DND-41 (cell line): ENCODE measurements at places on chromosomes 16 and 17.

DNA sequence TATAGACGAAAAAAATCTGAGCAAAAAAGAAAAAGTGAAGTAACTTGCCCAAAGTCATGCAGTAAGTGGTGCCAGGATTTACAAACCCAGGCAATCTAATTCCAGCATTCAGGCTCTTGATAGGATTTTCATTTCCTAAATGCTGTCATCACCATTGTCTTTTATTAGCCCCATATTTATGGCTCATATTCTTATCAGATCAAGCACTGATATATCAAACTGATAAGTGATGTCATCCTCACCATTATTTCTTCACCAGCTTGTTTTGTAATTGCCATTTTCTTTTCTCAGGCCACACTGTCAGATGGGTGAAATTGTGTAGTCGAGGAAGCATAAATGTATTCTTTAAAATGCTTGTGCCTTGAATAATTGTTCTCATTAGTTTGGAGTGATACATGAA is 1.3 kb downstream of the RAD51C start:
- no peak for DNase-seq

- no peak for DNase-seq
Observed at GRCh38 chr17:73093286-73093685, 798 bp upstream of the SLC39A11 start.

DNA sequence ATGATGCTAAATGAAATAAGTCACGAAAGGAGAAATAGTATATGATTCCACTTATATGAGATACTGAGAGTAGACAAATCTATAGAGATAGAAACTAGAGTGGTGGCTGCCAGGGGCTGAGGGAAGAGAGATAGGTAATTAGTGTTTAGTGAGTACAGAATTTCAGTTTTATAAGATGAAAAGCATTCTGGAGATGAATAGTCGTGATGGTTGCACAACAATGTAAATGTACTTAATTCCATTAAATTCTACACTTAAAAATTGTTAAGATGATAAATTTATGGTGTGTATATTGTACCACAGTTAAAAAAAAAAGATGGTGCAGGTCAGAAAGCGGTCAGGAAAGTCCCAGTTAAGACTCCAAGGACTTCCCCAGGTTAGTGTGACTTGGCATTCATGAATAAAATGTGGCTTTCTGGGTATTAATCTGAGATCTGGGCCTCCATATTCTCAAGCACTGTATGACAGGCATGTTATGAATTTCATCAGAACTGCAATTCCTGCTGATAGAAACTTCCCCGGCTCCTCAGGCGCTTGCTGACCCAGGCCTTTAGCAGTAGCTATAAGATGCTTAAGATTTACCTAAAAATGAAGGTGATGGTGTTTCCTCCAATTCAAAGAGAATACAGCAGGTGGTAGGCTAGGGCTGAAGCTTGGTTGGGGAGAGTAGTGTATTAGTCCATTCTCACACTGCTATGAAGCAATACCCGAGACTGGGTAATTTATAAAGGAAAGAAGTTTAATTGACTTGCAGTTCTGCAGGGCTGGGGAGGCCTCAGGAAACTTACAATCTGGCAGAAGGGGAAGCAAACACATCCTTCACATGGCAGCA is 115.3 kb upstream of the SOX9 start:
- DNase-seq: no peak

DNA sequence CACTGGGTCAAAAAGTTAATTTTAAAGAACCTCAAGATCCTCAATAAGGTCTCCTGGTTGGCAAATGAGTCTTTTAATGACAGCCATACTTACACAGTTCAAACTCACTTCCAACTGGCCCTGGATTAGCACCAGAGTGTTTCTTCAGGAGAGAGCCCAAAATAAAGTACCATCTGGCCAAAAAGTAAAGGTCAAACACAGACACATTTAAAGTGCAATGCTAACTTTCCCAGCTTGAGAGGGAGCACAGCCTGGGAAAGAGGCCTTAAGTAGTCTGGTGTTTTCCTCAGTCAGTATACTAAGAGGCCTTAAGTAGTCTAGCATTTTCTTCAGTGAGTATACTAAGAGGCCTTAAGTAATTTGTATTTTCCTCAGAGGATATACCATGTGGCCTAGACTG is 46.6 kb upstream of the ERN1 start:
- no peak for DNase-seq

DNA sequence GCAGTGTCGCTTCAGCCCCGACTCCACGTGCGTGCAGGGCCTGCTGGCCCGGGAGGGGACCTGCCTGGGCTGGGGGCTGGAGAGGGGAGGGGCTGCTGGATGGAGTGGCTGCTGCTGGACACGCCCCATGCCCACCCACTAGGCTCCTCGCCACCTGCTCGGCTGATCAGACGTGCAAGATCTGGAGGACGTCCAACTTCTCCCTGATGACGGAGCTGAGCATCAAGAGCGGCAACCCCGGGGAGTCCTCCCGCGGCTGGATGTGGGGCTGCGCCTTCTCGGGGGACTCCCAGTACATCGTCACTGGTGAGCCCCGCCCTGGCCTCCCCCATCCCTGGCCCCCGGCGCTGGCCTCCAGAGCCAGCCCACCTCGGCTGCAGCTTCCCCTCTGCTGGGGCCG is 2.4 kb downstream of the BRICD5 start:
- DNase-seq: no peak

- DNase-seq: no peak
Observed at GRCh38 chr17:67912088-67912487, 84.2 kb downstream of the C17orf58 start.

DNA sequence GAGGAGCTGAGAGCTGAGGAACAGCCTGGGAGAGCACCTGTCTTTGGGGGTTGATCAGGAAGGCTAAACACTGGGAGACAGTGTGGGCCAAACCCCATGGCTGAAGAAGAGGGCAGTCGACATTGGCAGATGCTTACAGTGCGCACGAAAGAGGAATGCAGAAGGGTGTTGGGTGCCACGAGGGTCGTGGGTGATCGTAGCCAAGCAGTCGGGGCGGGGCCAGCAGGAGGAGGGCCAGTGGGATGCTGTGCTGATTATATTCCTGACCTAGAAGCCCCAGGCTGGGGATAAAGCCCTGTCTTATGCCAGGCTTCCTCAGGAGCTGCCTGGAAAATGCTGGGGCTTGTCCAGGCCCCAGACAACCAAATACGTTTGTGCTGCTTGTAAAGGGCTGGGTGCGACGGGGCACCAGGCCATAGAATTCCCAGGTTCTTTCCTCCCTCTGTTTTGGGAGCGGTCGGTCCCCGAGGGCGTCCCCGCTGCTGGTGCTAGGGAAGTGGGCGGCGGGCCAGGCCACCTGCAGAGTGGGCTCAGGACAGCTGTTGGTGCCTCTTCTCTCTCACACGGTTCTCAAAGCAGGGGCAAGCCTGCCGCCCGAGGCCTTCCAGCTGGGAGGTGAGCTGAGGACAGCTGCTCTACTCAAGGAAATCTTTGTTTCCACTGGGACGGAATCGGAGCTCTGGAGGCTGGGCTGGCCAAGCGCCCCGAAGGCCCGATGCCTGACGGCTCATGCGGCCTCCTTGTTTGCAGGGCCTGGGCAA is 10.0 kb downstream of the C1QTNF1 start:
- DNase-seq: no peak

- DNase-seq: no peak
Observed at GRCh38 chr17:56152874-56153602, at the start of gene ANKFN1. ANKFN1 (plus strand) TSS chr17:56153475; CDS start chr17:56212668, 59,193 bp downstream.

GRCh38 chr16:10992112-10992511 is 47.7 kb downstream of the CLEC16A start:
- no peak for DNase-seq

DNA sequence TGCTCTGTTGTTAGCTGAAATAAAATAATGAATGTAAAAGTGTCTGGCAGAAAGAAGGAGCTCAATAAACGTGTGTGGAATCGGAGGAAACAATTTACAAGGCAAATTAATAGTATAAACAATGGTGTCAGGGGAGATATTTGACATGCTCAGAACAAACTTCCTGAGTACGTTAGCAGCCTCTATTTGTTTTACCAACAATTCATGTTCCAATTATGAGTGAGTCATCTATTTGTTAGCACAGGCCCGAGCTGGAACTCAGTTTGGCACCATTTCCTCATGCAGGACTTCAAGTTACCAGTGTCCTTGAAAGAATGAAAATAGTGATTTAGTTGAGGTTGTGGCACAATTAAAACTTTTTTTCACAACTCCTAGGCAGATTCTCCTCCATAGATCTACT is 9.1 kb downstream of the ASIC2 start:
- DNase-seq: no peak

DNA sequence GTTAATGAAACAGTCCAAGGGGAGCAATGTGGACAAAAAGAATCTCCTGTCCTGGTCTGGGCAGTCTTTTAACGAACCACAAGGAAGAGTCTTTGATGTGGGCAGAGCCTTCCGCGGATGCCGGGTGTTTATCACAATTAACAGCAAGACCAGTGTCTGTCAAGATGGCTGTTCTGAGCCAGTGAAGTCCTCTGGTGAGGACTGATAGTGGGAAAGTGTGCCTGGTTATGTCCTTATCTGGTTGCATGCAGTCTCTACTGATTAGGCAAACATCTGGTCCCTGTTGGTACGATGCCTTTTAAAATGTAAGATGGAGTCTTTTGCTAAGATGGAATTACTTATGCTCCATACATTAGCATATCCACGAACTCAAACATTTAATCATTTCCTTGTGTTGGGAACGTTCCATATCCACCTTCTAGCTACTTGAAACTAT is 88.5 kb downstream of the ZNF18 start:
- no peak for DNase-seq

DNA sequence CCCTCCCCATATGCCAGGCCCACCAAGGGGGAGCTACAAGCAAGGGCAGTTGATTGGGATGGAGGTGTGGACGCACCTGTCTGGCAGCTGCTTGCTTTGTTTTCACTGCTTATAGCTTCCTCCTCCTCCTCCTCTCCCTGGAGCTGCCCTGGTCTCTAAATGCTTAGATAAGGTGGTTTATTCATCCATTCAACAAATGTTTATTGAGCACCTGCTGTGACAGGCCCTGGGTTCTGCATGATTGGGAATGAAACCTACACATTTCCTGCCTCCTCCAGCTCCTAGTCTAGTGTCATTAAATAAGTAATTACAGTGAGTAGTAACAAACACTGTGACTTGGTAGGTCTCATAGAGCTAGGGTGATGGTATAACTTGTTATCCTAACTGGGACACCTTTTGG is 17.4 kb upstream of the MAP3K14 start:
- DNase-seq: no peak

GRCh38 chr16:29680180-29680598 is 1.2 kb downstream of the QPRT start:
- no peak for DNase-seq

DNA sequence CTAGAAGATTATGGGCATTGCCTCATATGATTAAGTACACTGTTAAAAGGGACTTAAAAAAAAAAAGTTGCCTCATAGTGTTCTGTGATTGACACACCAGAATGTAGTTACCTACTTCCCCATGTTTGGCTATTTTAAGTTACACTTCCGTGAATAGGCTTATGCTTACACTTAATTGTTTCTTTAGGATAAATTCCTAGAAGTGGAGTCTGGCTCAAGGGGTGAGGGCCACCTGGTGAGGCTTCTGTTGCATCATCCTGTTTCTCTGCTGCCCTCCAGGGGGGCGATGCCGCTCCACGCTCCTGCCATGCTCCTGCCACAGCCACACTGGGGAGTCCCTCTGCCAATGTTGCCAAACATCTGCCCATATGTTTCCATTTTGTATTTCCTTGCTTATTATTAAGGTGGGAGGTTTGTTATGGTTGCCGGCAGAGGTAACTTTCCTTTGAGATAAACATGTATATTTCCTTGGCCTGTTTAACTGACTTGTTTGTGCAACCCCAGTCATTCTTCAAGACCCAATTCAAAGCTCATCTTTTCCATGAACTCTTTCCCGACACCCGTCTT is 73.1 kb downstream of the KSR1 start:
- peak; percentile 67 for DNase-seq

GRCh38 chr16:57153841-57154240 is 32.0 kb downstream of the PSME3IP1 start:
- no peak for DNase-seq

GRCh38 chr17:19313066-19313745 is 49.3 kb downstream of the B9D1 start:
- no peak for DNase-seq

GRCh38 chr16:1053700-1054368 is 18.7 kb upstream of the SSTR5 start:
- no peak for DNase-seq

GRCh38 chr16:34050787-34051320 is 591.4 kb downstream of the TP53TG3F start:
- DNase-seq: no peak

DNA sequence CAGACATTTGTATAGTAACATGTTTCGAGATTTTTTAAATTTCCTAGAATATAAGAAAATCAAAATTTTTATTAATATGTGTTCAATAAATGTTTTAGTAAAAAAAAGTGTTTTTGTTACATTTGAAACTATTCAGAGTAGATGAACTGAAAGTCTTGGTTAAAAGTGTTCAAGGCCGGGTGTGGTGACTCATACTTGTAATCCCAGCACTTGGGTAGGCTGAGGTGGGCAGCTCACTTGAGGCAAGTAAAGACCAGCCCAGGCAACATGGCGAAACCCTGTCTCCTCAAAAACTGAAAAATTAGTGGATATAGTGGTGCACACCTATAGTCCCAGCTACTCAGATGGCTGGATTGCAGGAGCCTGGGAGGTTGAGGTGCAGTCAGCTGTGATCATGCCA is 16.8 kb upstream of the PHKG2 start:
- DNase-seq: no peak

DNA sequence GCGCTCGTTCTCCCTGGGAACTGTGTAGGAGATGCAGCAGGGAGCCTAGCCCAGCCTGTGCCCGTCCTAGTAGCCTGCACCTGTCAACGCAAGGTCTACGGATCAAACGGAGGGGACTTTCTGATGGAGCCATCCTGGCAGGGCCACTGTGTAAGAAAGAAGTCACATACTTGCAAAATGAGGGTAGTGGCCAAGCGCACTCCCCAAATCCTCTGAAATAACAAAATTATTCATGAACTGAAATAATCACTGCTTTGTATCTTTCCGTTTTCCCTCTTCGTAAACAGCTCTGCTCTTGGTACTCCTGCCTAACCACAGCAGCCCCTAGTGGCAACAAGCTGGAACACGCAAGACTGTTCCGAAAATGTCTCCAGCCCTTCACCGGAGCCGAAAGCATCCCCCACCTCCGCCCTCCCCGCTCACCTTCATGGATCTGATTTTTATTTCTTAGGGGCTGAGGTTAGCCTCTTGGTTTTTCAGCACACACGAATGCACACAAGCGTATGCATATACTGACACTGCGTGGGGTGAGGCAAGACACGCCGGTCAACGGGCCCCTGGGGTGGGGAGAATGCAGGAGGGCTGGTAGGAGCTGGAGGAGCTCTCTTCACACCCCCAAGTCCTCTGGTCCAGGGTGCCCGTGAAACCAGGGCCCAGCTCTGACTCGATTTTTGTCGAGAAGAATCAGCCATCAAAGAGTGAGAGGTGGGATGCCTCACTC is 100.8 kb downstream of the ABCC12 start:
- DNase-seq: peak; percentile 19

- no peak for DNase-seq
Observed at GRCh38 chr16:28301620-28302019, 9.3 kb downstream of the SBK1 start.
